ENCODE measurements at places on chromosomes 3 and 15.

DNA sequence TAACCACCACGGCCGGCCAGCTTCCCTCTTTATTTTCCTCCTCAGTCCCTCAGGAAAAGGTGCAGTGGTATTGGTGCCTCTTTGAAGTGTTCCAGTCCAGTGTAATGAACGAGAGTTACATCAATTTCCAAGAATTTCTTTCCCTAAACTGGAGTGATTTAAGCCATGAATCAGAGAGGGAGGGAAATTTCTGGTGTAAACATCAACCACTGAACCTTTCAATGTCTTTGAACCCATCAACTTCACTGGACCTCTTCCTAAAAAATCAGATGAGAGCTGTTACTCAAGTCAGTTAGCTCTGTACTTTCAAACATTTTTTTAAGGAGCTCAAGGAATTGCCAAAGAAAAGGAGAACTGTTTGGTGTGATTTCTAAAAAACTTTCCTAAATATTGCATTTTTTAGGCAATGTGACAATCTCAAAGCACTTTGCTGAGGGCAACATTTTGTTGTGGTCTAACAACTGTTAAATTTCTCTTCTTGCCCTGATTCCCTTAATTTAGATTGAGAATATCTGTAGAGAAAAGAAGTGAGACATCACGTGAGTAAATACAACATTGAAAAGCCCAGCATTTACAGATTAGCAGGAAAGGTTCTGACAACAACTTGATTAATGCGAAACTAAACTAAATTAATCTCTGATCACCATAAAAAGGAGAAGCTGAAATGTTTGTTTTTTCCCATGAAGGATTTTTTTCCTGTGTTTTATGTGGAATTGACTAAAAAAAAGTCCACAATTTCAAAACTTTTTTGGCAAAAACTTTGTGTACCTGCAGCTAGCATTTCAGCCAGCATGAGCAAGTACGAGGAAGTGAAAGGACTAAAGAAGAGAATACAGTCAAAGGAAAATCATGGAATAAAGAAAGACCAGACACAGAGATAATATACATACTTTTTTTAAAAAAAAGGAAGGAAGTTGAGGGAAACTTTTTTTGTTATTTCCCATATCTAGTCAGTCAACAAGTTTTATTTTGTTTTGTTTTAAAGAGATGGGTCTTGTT, 9.1 kb upstream of the DAZL start:
- no peak for DNase-seq

DNA sequence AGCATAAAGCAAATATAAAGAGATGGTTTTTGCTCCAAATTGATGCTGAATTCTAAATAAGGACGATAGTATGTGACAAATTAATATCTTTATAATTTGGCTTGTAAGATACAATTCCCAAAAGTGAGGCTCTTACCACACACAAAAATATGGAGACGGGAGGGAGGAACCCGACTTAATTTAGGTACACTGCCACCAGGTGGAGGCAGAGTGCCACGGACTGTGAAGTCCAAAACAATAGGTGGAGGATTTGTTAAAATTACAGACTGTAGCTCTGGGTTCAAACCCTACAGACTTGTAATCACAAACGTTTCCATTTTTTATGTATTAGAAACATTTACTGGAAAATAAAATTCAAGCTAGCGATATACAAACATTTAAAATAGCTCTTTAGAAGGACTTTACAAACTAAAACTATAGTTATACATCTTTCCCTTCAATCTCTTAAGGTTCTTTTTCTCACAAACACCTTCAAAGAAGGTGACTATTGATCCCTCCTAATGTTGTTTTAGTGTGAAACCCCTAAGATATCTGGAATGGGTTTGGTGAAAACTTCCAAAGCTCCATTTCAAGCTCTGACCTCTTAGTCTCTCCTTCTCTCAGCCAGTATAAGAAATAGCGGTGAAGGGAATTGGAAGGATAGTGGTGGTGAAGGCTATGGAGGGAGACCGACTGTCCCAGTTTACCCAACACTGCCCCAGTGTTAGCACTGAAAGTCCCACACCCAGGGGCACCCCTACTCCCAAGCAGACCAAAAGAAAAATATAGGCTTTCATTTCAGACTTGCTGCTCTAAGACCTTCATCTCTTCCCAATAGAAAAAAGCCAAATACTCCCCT, 89.7 kb downstream of the AQP9 start:
- peak; percentile 33 for DNase-seq

GRCh38 chr3:189786479-189787064, 155.4 kb downstream of the TP63 start:
- DNase-seq = no peak

GRCh38 chr3:37162501-37163245, 11.7 kb downstream of the LRRFIP2 start:
- DNase-seq = no peak

DNA sequence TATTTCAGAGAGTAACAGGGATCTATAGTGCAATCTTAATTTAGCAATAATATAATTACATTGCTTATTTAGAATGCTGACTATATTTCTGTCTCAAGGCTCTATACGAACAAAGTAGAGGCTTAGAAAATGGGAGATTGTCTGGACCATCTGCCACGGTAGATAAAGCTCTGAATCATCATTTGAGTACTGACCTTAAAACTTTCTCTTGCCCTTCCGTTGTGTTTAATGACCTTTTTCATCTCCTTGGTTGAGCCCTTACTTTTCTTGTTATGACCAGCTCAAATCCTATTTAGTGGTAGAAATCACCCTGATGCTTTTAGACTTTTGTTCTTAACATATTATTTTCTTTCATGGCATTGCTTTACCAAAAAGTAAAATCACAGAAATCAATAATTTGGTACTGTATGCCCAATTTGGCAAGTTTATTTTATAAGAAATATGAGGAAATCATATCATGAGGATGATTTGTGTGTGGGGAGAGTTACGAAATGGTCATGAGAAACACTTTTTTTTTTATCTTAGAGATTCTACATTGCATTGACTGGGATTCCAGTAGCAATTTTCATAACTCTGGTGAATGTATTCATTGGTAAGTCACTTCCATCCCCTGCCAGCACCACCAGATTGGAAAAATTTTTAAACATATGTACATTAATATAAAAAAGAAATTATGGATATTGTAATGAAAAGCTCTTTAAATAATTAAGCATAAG, 11.0 kb downstream of the NDUFB5 start:
- DNase-seq = peak; percentile 50

- no peak for DNase-seq
Measured at GRCh38 chr15:61764141-61764540, 296.1 kb downstream of the VPS13C start.

DNA sequence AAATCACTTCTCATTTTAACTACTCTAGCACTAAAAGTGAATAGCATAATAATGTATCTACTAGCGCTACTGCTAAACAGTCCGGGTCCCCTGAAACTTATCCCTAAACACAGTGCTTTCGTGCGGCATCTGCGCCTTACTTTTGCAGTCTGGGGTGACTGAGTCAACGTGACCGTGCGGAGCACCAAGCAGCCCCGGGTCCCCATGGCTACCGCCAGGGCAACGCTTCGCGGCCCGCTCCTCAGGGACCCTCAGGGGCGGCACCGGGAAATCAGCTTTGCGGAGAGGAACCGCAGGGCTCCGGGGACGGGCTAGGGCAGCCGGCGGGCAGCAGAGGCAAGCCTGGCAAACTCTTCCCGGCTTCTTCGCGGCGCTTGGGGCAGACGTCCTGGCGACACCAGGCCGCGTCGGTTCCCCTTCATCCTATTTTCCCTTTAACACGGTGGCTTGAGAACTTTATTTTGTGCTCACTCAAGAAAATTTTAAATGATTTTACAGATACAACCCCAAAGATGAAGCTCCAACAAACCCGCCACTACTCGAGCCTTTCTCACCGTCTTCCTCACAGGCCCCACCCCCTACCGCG, 757 bp upstream of the DIPK2A start:
- DNase-seq = no peak

DNA sequence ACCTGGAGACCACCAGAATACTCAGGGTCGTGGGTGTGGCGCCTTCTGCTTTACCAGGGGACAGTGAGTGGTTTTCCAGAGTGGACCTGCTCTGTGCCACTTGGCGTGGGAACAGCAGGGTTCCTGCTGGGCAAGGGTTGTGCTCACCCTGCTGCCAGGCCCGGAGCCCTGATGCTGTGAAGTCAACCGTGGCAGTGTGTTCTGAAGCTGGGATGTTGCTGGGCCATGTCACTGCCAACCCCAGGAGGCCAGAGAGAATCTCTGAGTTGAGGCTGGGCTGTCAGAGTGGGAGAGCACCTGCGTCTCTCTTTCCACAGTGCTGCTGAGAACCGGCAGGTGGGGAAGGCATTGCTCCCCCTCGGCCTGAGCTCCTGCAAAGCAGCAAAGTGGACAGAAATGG, 48.7 kb downstream of the FBLN2 start:
- DNase-seq = no peak

DNA sequence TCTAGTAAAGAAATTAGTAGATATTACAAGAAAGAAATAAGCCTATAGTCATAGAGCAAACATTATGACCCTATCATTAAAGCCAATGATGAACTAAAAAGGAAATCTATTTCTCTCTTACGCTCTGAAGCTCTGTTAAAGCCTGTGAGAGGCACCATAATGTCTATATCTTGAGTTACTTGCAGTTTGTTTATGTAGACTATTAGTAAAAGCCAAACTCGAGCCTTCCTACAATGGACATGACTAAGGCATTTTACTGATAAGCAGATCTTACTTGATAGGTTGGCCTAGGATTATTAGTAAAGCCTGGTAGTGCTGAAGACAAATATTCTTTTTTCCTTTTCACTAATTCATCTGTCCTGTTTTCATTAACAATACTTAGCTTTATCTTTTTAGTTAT, 32.7 kb downstream of the LRRC3B start:
- no peak for DNase-seq
